Lower leg skin (tissue), 4 donors: ENCODE measurements at places on chromosomes 16 and 17. TPM values are rescaled to one million over a fixed set of nuclear protein-coding genes. Genes with fewer than 3 reads are reported as not detected.

GRCh38 chr17:65441053-65441605 is 120.3 kb downstream of the AXIN2 start:
- DNase-seq, result no peak

GRCh38 chr17:66775881-66776400 is 59.0 kb upstream of the CACNG5 start:
- no peak for DNase-seq

DNA sequence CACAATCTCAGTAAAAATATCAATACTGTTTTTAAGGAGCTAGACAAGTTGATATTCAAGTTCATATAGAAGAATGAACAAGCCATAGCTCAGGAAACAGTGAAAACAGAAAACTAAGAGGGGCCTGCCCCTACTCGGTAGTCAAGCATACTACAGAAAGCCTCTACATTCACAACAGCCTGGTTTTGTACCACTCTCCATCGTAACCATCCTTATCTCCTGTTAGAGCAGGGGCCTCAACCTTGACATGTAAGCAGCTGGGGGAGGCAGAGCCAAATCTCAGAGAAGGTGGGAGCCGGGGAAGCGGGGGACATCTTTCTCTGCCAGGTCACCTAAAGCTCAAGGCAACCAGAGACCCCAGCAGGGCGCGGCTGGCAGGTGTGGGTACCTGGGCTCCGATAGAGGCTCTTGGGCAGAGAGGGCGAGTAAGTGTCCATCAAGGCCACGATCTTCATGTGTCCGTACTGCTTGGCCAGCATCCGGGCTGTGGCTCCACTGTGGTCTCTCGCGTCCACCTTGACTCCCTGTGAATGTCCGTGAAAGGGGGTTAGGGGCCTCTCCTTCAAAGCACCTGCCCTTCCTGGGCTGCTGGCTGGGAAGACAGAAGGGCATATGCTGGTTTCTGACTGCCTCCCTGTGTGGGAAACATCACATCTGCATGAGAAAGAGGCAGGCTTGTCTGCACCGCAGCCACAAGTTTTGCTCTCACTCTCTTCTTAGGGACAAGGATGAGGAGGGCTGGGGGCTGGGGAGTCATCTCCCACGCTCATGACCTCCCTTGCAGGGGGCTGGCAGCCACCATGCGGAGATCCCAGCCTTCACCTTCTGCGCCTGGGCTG is 20.2 kb downstream of the ANKS3 start:
- DNase-seq, result no peak

The CNGB1 gene
- total RNA-seq, result not detected

The DCAF7 gene
- 25.5 TPM for total RNA-seq

DNA sequence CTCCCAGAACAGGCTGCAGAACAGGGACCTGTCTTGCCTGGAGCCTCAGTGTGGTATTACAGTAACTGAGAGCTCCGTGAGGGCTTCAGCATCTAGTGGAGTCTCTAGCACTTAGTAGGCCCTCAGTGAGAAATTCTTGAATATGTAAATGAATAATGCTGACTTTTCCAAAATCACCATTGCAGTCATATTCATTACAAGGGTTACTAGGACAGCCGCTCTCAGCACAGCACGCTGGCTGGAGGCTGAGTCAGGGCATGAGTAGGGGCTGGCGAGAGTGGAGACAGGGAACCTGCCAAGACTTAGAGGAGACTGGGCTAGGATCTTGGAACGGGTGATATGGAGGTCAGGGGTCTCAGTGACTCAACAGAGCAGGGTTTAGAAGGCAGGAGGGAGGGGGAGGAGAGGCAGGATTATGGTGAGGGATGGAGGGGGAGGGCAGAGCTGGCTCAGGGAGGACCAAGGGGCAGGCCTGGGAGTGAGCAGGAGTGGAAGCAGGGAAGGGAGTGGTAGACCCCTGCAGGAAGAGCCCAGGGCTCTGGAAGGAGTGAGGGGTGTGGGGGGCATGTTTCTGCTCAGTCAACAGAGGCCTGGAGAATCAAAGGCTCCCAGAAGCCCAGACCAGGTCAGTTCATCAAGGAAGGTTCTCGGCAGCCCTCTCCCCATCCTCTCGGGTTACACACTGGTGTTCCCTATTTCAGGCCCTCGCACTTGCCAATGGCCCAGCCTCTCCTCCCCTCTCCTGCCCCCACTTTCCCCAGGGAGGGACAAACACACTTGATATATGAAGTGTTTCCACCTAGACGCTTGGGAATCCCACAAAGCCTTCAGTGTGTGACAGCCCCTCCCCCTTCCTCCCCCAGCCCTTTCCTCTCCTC is 42.3 kb downstream of the FZD2 start:
- no peak for DNase-seq

The KRTAP4-9 gene
- total RNA-seq, result 73.5 TPM

GRCh38 chr16:58022601-58023371 is 2.8 kb upstream of the MMP15 start:
- DNase-seq, result no peak
